ENCODE measurements at places on chromosomes 11 and 22. TPM values are rescaled to one million over a fixed set of nuclear protein-coding genes. Genes with fewer than 3 reads are reported as not detected.

DNA sequence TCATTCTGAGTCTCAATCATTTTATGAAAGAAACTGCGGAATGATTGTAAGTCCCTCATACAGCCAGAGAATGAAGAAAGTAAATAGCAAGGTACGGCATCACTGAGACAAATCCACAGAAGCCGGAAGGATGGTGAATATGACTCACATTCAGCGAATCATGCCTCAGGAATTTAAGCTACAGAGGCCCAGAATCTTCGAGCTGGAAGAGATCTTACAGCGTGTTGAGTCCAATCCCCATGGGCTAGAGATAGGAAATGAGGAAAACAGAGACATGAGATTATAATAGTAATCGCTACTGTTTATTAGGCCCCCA, 173.2 kb downstream of the KIF18A start:
- no peak for DNase-seq
- no peaks in the 10 kb centered on the region for H3K27me3 ChIP-seq
- no peaks in the 10 kb centered on the region for H3K36me3 ChIP-seq
- no peaks in the 10 kb centered on the region for H3K4me1 ChIP-seq
- no peak overlapping the region for H3K27ac ChIP-seq

Gene FAM83F
- total RNA-seq, result 21.3 TPM

GRCh38 chr11:90364527-90364926, 141.7 kb upstream of the CHORDC1 start:
- H3K4me1 ChIP-seq, result no peaks in the 10 kb centered on the region
- H3K27ac ChIP-seq, result no peak overlapping the region
- H3K4me3 ChIP-seq, result no peak overlapping the region
- no peak for DNase-seq
- no peaks in the 10 kb centered on the region for H3K27me3 ChIP-seq

GRCh38 chr11:19978668-19979518, 181.4 kb downstream of the DBX1 start:
- peak overlapping the region; percentile 54 for H3K27ac ChIP-seq
- no peaks in the 10 kb centered on the region for H3K27me3 ChIP-seq
- DNase-seq, result no peak
- no peaks in the 10 kb centered on the region for H3K36me3 ChIP-seq
- peaks cover 34% of the 10 kb centered on the region for H3K4me1 ChIP-seq

DNA sequence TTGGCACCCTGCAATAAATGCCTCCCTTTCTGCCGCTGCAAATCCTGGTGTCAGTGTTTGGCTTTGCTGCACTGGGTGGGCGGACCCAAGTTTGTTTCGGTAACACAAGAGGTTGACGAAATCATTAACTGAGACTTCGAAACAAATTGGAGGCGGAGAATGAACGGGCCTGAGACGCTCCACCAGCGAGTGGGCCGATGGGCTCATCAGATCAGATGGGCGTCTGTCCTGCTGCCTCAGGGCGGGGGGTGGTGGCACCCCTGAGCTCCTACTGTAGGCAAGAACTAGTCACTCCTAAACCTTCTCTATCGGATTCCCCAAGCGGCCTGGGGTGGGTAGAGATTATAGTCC, 918 bp upstream of the CAPN5 start:
- no peaks in the 10 kb centered on the region for H3K36me3 ChIP-seq
- peaks cover 23% of the 10 kb centered on the region for H3K27me3 ChIP-seq
- H3K4me1 ChIP-seq, result peaks cover 14% of the 10 kb centered on the region

Gene UCP3
- total RNA-seq, result 4.3 TPM

DNA sequence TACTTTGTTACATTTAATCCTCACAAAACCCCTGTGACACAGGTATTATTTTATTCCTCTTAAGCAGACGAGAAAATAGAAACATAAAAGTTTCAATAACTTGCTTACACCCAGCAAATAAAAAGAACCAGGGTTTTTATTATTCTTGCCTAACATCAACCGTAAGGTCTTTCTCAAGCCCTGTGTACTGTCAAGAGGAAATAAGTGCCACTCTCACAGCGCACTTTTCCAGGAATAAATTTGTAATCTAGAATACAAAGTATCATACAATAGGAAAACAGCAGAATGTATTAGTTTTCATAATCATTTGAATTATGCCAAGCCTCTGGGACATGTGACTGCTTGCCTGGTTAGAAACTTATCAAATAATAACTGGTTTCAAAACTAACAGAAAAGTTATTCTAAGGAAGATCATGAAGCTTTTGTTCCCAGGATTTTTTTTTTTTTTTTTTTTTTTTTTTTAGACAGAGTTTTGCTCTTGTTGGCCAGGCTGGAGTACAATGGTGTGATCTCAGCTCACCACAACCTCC, 7.4 kb downstream of the CCDC34 start:
- H3K27me3 ChIP-seq, result no peaks in the 10 kb centered on the region
- peaks cover 18% of the 10 kb centered on the region for H3K4me1 ChIP-seq
- no peak overlapping the region for H3K27ac ChIP-seq
- DNase-seq, result no peak

- H3K4me3 ChIP-seq, result no peak overlapping the region
- H3K4me1 ChIP-seq, result peaks cover 27% of the 10 kb centered on the region
- no peak overlapping the region for H3K27ac ChIP-seq
- H3K36me3 ChIP-seq, result no peaks in the 10 kb centered on the region
- no peak for DNase-seq
These were observed 86.1 kb upstream of the SPON1 start for GRCh38 chr11:13876423-13876822.

DNA sequence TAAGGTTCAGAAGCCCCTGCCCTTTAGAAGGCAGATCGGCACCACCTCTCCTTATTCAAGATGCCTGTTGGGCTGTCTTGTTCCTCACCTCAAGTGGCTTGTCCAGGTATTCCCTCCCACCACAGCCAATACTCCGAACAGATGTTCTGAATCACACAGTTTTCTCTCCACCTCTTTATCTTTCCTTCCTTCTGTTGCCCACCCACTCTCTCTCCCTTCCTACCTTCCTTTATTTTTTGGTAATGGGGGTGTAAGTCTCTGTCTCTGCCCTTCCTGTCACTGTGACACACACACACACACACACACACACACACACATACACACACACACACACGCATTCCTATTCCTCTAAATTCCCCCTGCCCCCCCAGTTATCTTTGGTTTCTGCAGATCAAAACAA, 8.4 kb downstream of the BEST1 start:
- peaks cover 24% of the 10 kb centered on the region for H3K27me3 ChIP-seq
- H3K27ac ChIP-seq, result no peak overlapping the region
- peaks cover 3% of the 10 kb centered on the region for H3K4me1 ChIP-seq
- H3K36me3 ChIP-seq, result peaks cover 14% of the 10 kb centered on the region
- no peak for DNase-seq
- no peak overlapping the region for H3K4me3 ChIP-seq

DNA sequence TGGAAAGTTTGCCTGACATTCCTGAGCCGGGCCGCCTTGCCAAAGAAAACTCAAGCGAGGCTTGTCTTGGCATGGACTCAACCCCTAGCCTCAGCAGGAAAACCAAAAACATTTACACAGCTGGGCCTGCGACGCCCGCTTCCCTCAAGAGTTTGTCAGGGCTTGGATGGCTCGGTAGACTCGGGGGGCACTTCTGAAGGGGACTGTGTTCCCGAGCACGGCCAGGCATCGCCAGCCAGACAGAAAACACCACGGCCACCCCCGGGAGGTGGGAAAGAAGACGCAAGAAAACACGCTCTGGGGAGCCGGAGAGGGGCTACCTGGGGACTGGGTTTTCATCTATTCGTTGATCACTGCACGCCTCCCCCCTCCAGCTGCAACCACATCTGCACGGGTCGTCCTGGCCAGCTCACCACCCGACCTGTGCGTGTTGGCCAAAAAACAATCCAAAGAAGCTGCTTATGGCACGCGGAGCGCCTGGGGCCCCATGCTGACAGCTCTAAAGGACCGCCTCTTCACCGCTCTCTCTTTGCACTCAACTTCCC, 380.7 kb downstream of the MN1 start:
- peaks cover 8% of the 10 kb centered on the region for H3K27me3 ChIP-seq
- H3K4me1 ChIP-seq, result peaks cover 13% of the 10 kb centered on the region
- H3K4me3 ChIP-seq, result no peak overlapping the region
- no peak overlapping the region for H3K27ac ChIP-seq
- H3K36me3 ChIP-seq, result no peaks in the 10 kb centered on the region

GRCh38 chr11:66277471-66278362, at the start of gene CNIH2:
Gene CNIH2 (plus strand): TSS chr11:66278175. CDS start chr11:66278457, 282 bp downstream.
- peaks cover 7% of the 10 kb centered on the region for H3K27me3 ChIP-seq
- no peak for DNase-seq
- H3K27ac ChIP-seq, result no peak within 1 kb of the TSS
- H3K36me3 ChIP-seq, result peaks cover 10% of the 10 kb centered on the region
- H3K4me3 ChIP-seq, result peak within 1 kb of the TSS; percentile 50

DNA sequence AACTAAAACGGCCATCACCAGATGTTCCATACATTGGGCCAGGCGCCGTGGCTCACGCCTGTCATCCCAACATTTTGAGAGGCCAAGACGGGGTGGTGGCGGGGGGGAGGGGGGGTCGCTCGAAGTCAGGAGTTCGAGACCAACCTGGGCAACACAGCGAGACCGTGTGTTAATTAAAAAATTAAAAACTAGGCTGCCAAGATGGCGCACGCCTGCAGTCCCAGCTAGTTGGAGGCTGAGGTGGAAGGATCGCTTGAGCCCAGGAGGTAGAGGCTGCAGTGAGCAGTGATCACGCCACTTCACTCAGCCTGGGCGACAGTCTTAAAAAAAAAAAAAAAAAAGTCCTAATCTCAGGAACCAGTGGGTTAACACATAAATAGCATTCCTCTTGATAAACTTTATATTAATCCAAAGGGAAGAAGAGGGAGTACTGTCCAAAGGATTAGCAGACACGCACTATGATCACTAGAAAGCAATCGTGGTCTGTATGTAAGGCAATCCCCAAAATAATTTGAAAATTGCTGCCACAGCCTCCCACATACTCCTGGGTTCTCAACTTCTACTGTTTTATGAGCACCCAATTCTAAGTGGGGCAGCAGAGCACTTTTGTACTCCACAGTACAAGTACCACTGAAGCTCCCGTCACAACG, 604 bp downstream of the PUS3 start:
- H3K36me3 ChIP-seq, result peaks cover 10% of the 10 kb centered on the region
- H3K4me3 ChIP-seq, result peak overlapping the region; percentile 98
- H3K27me3 ChIP-seq, result peaks cover 21% of the 10 kb centered on the region
- no peak for DNase-seq
- peaks cover 13% of the 10 kb centered on the region for H3K4me1 ChIP-seq

Gene NELL1
- total RNA-seq, result 2.2 TPM

Gene RGL4
- 0.07 TPM for total RNA-seq
